ENCODE measurements at places on chromosomes 7 and 10. TPM values are rescaled to one million over a fixed set of nuclear protein-coding genes. Genes with fewer than 3 reads are reported as not detected.

- no peak for DNase-seq
These were observed 358.2 kb downstream of the FGFR2 start for GRCh38 chr10:121240011-121240410.

DNA sequence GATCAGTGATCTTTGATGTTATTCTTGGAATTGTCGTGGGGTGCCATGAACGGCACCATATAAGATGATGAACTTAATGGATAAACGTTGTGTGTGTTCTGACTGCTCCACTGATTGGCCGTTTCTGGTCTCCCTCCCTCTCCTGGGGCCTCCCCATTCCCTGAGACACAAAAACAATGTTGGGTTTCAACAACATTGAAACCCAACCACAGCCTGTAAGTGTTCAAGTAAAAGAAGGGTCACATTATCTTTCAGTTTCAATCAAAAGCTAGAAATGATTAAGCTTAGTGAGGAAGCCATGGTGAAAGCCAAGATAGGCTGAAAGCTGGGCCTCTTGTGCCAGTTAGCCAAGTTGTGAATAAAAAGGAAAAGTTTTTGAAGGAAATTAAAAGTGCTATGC lies 19.5 kb downstream of the EN2 start:
- DNase-seq = no peak

GRCh38 chr10:49526619-49527018 lies 12.3 kb downstream of the ERCC6 start:
- no peak for DNase-seq

- peak; percentile 54 for DNase-seq
These were observed 1.8 kb downstream of the SMURF1 start for GRCh38 chr7:99141841-99142726.

GRCh38 chr10:42753507-42754154 lies 29.0 kb upstream of the BMS1 start:
- no peak for DNase-seq

DNA sequence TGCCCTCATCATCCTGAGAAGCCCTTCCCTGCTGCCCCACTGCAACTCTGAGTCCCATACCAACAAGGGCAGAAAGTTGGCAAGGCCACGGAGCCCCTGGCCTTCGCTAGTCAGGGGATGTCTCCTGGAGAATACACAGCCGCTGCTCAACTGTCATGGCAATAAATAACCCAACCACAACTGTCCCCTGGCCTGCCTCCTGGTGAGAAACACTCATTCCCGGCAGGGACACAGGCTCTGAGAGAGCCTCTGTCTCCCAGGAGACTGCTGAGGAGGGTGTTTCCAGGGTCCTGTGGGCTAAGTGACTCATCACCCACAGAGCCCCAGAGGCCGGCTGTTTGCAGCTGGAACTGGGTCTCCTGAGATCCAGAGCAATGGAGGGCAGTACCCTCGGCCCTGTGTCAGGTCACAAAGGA lies 354.1 kb downstream of the TNS3 start:
- DNase-seq = no peak

GRCh38 chr10:29619241-29619669 lies 15.5 kb downstream of the SVIL start:
- no peak for DNase-seq

DNA sequence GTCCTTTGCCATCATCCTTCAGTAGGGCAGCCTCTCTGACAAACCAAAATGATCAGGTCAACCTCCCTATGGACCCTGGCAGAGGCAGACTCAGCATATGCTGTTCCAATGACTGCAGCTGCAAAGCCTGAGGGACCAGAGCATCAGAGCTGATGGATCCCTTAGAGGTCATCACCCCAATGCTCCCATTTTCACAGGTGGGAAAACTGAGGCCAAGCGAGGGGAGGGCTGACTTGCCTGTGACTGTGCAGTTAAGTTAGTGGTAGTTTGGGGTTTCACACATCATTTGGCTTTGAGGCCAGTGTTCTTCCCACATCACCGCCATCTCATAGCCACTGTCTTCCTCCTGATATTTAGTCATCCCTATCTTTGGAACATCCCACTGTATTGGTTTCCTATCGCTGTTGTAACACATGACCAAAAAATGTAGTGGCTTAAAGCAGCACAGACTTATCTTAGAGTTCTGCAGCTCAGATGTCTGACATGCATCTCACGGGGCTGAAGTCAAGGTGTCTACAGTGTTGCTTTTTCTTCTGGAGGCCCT lies 69.3 kb upstream of the PDZD8 start:
- DNase-seq = no peak

- DNase-seq = no peak
These were observed 246.3 kb downstream of the SKIDA1 start for GRCh38 chr10:21279217-21279575.

DNA sequence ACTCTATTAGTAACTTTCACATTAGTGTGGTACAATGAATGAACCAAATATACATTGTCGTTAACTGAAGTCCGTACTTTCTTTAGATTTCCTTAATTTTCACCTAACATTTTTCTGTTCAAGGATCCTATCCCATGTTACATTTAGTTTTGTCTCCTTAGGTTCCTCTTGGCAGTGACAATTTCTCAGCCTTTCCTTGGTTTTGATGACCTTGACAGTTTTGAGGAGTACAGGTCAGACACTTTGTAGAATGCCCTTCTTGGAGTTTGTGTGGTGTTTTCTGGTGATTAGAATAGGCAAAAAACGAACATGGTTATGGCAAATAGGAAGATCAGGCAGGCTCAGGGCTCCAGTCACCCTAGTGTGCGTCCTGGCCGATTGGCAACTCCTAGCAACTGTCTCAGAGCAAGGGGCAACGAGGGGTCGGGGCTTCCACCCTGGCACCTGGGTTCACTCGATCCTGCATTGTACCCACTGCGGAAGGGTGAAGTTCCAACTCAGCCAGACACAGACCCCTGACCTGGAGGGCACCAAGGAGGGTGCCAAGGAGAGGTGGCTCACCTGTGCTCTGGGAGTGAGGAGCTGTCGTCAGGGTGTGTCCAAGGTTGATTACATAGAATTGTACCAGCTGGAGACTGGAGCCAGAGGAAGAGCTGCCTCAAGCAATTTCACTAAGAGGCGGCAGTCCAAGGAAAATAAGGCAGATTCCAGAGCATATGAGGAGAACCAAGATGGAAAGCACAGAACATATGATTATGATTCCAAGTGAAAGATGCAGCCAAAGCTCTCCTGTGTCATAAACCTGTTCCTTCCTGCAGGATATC lies 37.5 kb downstream of the PAPSS2 start:
- no peak for DNase-seq

DNA sequence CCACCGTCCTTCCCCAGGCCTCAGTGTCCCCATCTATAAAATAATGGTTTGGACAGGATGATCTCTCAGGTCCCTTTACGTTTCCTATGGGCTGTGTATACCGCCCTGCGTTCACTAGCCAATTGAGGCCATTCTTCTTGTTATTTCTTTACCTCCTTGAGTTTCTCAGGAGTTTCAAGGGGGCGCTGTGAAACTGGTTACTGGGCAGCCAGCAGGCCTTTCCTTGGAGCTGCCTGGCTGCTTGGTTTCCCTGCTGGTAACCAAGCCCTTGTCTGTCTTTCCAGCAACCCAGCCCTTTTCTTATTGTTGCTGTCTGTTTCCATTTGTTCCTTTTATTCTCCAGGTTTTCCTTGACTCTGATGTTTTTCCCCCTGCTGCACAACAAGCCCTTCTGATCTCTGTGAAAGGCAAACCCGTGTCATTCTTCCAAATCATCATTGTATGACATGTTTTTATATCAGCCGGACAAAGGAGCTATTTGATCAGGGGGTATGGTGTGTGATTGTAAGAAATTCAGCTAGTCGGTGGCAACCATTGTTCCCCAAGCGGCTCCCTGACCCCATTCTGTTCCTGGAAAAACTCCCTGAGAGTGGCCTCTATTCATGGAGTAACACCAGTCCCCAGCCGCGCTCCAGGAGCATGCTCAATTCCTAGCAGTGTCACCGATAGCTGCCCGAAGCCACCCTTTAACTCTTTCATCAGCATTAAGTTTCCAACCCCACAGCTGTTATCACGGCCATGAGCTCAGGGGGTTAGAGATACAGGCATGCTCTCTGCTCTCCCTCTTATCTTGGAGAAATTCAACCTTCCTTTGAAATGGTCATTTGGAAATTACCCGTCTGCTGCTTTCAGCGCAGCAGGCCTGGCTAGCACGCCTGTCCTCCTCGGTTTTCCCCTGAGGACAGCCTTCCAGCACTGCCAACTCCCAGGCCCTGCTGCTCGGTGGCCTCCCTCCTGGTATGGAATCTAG lies 26.6 kb downstream of the FGF8 start:
- DNase-seq = no peak

GRCh38 chr10:103238506-103239252 lies 7.0 kb upstream of the RPEL1 start:
- no peak for DNase-seq

DNA sequence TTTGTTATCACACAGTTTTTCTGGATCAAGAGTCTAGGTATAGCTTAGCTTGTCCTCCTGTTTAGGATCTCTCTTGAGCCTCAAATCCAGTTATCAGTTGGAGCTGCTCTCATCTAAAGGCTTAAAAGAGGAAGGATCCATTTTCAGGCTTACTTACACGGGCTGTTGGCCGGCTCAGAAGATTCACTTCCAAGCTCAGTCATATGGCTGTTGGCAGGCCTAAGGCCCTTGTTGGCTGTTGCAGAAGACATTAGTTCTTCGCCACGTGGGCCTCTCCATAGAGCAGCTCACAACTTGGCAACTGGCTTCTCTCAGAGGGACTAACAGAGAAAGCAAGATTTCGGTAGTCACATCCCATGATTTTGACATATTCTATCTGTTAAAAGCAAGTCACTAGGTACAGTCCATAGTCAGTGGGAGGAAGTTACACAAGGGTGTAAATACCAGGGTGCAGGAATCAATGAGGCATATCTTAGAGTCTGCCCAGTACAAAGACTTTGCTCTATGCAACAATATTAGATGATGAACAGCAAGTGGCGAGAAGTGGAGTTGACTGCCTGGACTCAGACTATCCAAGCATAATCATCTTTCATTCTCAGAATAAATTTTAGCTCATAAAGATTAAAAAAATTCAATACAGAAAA lies 280.1 kb upstream of the MBL2 start:
- DNase-seq = no peak

DNA sequence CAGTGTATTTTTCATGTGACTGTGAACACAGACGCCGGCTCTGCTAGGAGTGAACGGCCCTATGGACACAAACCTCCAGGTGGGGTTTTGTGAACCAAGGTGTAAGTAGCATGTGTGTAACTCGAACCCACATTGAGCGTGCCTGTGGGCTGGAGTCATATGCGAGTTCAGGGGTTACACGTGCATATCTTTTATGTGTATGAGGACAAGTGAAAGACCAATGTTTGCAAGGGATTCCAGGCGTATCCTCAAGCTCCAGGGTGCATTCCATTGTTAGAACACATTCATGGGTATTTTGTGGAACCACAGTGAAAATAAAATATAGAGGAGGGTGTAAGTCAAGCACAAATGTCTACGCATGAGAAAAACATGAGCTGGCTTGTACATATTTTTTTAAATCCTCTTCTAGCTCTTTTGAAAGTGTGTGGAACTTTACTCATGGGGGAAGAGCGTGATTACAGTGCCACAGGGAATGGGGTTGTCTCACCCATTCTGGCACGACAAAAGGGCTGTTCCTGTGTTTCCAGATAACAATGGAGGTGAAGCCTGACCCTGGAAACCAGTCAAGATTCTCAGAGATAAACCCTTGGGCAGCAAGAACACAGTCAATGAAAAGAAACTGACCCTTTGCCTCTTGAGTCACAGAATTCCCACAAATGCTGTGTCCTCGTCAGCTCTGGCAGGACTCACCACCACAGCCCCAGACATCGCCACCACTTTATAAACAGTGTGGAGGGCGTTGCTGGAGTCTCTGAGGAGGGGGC lies 37.0 kb upstream of the GOT1 start:
- DNase-seq = no peak

DNA sequence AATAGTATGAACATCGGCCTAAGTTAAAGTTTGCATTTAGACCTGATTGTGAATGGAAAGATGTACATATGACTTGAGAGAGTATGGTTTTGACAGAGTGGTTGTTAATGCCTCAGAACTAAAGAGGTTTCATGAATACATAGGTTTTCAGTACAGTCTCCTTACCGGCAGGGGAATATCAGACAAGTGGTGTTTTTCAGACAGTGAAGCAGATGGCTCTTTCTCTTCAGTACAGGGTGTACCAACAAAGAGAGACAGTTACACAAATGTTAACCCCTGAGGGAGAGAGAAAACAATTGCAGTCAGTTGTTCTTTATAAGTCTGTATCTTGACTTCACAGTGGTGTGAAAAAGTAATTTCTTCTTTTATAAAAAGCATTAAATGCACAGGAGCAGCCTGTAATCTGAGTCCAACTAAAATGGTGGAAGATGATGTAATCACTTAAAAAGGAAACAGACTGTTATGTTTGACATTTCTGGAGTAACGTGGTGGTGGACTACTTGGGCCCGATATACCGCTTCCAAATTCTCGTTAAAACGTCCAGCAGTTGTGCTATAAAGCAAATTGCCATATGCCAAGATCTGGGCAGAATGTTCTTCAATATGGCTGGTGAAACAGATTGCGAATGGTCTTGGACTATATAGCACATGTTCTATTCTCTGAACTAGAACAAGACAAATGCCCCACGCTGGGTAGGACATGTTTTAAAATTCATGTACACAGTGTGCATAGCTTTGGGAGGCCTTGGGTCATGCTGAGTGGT lies 69.2 kb downstream of the SDK1 start:
- DNase-seq = no peak

DNA sequence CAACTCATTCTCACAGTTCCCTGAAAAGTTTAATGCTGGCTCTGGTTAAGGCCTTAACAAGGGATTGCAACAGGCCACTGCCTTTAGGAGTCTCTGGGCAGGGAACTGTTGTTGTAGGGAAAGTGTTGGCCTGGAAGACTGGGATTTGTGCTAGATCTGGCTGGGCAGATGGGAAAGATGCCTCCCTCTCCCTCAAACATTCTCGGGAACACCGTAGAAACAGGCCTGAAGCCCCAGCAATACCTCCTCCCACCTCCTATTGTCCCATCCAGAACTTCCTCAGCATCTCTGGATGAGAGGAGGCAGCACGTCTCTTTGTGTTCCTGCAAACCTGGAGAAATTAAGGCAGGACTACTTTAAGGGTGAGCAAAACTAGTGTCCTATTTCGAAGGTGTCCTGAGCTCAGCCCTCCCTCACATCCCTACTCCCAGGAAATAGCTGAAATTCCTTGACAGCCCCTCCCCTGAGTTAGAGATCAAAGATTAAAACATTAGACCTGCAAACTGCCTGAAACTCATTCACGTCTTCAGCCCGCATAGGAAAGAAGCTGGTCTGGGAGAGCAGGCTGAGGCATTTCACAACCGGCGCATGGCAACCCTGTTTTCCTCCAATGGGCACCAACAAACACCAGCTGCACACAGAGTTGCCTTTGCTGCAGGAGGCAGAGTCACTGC lies 10.9 kb upstream of the MAP3K8 start:
- DNase-seq = peak; percentile 74

The ZCCHC24 gene
- polyA plus RNA-seq = 19.8 TPM

The VENTX gene
- 0.18 TPM for polyA plus RNA-seq

The PNLIPRP2 gene
- polyA plus RNA-seq = not detected

The SLC26A3 gene
- polyA plus RNA-seq = 0.10 TPM

The TFEC gene
- 37.8 TPM for polyA plus RNA-seq

The SPACDR gene
- polyA plus RNA-seq = 1.2 TPM

The ASB4 gene
- polyA plus RNA-seq = 0.10 TPM
